Lung microvascular endothelial cell (primary cell): ENCODE measurements at places on chromosomes 7 and 10.
A peak's percentile ranks its signal among the peaks of the same experiment; 100 is the strongest.

DNA sequence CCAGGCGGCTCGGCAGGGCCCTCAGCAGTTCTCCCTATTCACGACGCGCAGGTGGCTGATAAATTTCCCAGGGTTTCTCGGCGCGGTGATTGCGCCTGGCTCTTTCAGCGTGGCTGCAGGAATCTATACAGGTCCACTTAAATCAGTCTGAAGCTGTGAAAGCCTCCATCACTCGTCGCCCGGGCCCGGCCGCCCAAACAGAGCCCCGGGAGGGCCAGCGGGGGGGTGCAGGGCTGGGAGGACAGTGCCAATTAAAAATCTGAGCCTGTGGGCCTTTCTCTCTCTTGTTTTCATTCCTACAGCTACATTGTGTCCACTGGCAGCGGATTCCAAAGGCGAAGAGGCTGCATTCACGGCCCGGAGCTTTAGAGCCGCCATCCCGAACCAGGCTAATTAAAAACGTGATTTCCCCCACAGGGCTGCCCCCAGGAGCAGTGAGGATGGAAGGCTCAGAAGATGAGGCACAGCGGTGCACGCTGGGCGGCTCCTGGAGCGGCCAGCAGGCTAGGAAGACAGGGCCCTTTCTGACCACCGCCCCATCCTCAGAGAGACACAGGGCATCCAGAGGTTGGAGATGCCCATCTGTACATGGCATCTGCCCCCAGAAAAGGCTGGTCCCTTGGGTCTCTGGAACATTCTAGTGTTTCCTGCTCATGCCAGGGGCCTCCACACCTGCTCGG, 100.7 kb downstream of the FAM53B start:
- no peak for DNase-seq

DNA sequence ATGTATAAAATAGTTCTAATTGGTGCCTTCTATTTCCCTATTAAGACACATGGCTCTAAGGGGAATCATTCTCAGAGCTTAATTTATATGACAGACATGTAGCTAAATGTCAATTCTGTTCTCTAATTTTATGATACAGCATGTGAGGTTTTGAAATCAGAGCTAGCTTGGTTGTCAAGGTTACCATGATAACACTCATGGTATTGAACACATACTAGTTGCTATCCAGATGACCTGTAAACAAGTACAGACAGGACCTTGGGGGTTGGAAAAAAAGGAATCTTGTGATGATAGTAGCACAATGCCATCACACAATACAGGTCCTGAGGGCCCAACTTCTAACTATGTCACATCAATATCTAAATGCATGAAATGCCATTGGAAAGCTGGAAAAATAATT, 49.2 kb downstream of the RHOBTB1 start:
- DNase-seq: peak; percentile 20

DNA sequence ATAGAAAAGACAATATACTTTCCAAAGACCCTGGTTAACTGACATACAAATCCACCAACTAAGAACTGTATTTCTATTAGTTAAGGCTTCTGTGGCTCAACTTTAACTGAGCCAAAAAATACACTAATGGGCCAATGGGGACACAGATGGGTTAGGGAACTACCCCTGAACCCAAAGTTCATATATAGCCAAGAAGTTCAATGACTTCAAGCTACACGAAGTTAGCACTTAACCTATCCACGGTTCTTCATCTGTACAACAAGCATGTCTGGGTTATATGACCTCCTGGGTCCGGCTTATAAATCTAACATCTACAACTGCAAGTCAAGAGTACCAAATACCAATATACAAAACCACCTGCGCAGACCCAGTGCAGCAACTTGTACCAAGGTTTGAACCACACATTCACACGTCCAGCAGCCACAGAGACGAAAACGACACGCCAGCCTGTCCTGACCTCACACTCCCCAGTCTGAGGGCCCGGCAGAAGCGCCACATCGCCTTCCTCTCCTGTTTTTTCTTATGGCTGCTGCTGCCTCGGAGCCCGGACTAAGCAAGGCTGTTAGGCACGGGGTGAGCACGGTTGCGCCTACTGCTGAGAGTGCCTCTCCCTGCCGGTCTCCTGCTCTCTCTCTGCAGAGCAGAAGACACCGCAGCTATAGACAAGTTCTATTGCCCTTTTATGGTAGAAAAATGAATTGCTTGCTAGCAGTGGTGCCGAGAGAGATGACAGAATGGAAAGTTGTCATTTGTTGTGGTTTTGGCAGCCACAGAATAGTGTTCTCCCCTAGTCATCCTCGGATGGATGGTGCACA, 86.3 kb downstream of the RNF216 start:
- peak; percentile 61 for DNase-seq

GRCh38 chr10:26407406-26407969, 30.7 kb upstream of the APBB1IP start:
- no peak for DNase-seq

- no peak for DNase-seq
Observed at GRCh38 chr10:58698777-58699356, 186.2 kb downstream of the BICC1 start.

DNA sequence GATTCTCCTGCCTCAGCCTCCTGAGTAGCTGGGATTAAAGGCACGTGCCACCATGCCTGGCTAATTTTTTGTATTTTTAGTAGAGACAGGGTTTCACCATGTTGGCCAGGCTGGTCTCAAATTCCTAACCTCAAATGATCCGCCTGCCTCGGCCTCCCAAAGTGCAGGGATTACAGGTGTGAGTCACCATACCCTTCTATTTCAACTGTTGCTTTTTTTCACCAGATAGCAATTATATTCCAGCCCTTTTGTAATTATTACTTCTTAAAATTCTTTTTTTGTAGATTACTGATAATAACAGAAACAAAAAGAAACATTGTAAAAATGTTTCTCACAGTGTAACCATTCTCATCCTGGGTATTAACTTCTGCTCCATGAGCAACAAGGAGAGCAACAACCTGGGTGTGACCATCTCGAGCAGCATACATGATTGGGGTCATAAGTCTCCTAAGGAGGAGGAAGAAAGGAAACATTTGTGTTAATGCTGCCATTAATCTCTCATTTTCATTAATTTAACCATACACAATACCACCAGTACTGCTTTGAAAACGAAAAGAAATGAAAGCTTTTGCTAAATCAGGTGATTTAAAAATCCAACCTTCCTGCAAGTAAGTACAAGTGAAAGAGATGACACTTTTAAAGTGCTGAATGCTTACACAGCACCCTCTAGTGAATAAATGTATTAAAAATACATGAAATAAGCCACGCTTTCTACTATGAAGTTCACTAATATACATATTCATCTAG, 41.8 kb downstream of the ASZ1 start:
- peak; percentile 37 for DNase-seq

DNA sequence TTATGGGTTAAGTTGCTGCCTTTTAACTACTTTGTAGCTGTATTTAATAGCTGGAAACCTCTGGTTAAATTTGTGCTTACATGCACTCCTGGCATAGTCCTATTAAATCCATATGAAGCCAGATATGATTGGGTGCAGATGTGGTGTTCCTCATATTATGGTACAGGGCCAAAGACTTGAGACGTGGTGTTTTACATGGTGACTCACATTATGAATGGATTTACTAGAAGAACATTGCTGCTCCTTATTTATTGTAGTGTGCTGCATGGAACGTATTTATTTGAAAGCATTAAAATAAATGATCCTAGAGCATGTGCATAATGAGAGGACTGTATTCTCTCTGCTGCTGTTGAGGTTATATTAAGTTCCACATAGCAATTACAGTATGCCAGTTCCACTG, 224.1 kb downstream of the SLC25A13 start:
- DNase-seq: no peak

GRCh38 chr10:114102256-114102655, 58.6 kb downstream of the ADRB1 start:
- no peak for DNase-seq
